T-helper 9 cell (primary cell): ENCODE measurements at places on chromosomes 16 and 17.

GRCh38 chr17:12024327-12024726 lies 3.6 kb downstream of the MAP2K4 start:
- DNase-seq = no peak

DNA sequence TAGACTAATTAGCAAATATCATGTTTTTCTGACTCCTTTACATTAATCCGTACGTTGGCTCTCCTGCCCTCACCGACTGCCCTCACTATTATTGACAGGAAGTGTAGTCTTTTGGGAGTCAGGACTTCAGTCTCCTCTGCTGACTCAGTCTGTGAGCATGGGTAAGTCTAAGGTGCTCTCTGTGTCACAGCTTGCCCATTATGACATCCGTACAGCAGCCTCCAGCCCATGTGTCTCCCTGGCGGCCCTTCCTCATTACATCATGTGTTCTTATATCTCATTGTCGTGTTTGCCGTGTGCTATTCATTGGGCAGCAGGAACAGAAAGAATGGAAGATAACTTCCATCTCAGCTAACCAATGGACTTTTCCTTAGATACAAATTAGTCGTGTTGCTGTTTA lies 77.5 kb downstream of the MRTFB start:
- no peak for DNase-seq

- no peak for DNase-seq
These were observed 6.0 kb downstream of the MPG start for GRCh38 chr16:83781-84615.

DNA sequence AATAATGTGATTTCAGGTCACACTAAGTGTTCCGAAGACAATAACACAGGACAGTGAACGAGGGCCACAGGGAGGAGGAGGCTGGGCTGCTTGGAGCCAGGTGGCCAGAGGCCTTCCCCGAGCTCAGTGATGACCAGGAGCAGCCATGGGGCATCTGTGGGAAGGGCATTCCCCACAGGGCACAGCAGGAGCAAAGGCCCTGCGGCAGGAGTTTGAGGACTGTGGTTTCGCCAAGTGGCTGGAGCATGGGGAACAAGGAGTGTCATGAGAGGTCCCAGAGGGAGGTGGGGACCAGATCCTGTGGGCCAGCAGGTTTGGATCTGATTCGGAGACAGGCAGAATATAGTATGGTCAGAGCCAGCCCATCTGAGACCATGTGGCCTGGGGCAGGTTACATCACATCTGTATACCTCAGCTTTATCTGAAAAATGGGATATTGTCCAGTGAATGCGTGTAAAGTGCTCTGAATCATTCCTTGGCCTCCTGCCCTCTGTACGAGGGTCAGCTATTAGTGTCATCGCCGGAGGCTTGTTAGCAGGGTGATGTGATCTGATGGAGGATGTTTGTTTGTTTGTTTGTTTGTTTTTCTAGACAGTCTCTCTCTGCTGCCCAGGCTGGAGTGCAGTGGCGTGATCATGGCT lies 176.8 kb downstream of the KATNIP start:
- no peak for DNase-seq

DNA sequence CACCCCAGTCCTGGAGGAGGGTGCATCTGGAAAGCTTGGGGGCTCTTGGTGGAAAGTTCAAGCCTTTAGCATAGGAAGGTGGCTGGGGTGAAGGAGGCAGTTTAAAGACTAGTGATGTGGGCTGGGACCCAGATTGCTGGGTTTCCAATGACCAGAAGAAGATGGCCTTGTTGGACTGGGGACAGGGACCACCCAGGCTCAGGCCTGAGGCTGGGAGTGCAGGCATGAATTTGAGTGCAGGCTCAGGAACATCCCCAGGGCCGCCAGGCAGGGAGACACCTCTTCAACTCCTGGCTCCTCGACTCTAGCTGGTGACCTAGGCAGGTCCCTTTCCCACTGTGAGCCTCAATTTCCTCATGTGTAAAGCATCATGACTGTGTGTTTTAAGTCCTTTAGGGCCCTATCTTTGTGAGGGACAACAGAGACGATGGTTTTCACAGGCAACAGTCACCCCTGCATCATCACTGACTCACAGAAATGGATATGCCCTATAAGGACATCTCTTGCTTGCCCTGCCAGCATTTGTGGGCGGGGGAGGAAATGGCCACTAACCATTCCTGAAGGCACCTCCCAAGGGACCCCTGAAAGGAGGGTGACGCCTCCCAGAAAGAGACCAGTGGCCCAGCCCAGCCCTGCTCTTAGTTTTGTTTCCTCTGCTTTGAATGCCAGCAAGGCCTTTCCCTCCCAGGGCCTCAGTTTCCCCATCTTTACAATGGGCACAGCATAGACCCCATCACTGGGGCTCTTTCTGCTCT lies 11.1 kb downstream of the NLRC5 start:
- no peak for DNase-seq

DNA sequence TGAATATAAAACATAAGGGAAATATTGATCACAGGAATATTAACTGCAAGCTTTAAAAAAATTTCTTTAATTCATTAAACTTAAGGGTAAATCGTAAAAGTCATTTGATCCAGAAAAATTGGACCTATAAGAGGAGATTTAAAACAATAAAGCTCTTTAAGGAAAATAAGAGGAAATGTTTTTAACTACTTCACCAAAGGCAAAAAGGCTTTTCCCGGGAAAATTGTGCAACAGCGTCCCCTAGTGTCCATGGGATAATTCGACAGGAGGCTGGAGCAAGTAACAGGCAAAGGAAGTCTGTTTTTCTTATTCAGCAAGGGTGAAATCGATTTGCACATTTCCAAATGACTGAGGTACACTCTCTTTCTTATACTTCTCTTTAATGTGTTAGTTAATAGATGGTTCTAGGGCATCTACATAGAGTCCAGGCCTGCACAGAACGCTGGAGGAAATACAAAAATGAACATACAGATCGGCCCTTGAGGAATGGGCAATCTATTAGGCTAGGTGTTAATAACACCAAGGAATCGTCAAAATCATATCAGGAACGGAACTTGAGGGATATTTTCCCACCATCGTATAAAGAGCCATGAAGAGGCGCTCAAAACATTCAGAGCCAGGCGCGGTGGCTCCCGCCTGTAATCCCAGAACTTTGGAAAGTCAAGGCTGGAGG lies 61.4 kb downstream of the ZNF18 start:
- DNase-seq = no peak

DNA sequence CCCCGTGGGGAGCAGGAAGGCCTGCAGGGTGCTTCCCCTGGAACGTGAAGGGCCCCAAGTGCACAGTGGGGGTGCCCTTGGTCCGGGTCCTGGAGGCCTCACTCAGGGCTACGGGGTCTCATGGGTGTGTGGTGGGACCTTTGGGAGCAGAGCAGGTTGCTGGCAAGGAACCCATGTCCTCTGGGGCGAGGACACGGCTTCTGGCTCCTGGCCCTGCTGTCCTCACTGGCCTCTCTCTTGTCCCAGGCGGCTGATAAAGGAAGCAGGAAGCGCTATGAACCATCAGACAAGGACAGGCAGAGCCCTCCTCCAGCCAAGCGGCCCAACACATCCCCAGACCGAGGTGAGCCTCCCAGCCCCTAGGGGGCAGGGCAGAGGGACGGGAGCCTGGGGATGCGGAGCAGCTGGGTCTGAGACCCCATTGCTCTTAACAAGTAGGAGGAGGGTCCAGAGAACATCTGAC lies 9.8 kb upstream of the IL17C start:
- no peak for DNase-seq

- no peak for DNase-seq
These were observed 86.7 kb downstream of the MRC2 start for GRCh38 chr17:62714016-62714777.

DNA sequence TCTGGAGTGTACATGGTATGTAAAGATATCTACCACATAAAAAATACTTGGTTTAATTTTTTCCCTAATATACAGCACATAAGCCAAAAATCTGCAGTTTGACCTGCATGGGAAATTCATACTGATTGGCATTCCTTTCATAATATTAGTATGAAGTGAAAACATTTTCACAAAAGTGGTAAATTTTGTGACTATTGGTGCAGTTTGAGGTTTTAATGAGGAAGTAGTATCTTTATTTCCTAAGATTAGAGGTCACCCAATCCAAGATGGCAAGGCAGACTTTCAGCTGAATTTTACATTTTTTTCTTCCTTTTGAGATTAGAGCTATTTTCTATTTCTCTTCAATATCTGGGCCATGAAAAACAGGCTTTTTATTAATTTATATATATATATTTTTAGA lies 21.2 kb downstream of the METTL9 start:
- no peak for DNase-seq

DNA sequence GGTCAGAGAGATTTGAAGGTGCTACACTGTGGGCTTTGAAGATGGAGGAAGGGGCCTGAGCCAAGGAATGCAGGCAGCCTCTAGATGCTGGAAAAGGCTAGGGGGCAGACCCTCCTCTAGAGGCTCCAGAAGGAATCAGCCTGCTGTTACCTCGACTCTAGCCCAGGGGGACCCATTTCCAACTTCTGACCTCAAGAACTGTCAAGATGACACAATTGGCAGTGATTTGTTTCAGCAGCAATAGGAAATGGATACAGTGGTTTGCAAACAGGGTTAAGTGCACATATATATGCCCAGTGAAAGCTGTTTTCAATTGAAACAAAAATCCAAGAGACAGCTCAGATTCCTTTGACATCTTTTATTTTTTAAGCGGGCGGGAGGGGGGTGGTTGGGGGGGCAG lies 3.7 kb upstream of the ZDHHC1 start:
- DNase-seq = no peak

DNA sequence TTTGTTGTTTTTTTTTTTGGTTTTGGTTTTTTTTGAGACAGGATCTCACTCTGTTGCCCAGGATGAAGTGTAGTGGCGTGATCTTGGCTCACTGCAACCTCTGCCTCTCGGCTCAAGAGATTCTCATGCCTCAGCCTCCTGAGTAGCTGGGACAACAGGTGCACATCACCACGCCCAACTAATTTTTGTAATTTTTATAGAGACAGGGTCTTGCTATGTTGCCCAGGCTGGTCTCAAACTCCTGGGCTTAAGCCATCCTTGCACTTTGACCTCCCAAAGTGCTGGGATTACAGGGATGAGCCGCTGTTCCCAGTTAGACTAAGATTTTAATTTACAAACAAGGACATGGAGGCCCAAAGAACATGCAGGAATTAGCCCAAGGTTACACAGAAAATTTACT lies 91.8 kb upstream of the NOL11 start:
- DNase-seq = no peak

DNA sequence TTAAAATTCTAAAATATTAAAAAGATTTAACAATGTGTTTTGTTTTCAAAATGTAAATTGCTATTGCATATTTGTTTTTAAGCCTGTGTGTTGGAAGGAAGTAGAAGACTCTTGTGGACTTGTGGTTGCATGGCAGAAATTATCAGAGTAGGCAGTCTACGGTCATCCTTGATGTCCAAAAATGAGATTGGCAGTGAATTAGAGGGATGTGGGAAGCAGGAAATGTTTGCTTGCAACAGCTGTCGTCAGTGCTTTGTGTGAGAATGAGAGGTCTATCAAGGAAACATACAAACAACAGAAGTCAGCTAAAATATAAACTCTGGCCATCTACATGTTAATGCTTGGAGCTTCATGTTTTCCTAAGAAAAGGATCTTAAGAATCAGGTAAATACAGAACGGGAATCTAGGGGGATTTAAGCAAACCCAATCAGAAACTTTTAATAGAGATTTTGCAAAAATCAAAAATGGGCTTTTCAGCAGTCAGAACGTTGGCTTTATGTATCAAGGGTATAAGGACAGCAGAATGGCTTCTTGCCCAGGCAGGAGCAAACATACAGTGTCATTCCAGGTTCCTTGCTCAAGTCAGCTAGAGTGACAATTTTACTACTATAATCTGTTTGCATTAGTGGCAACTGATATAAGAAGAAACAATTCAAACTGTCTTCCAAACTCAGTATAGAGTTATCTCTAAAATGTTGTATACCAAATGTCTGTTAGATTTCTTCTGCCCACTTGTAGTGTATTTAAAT lies 196.7 kb downstream of the CYB561 start:
- no peak for DNase-seq

- DNase-seq = no peak
These were observed 12.4 kb downstream of the MRPL27 start for GRCh38 chr17:50360486-50361115.

DNA sequence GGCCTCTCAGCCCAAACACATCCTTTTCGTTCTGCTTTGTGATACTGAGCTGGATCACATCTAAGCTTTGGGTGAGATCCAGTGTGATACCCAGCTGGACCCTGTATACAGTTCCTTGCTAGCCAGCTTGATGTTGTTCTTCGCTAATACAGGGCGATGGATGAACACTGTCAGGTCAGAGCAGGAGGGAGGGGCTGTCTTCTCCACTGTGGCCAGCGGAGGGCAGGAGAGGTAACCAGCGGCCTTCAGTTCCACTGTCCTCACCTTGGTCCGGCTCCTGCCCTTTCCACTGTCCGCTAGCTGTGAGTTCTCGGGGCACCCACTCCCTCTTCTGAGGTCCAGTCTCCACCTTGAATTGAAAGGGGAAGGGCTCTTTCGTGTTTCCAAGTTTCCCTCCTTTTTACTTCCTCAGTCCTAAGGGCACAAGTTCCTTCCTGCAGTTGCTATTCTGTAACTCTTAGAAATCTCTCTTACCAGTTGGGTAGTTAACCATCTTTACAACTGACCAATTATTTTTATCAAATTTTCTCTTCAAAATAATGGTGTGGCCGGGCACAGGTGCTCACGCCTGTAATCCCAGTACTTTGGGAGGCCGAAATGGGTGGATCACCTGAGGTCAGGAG lies 3.0 kb upstream of the ZNF213 start:
- DNase-seq = no peak

- no peak for DNase-seq
These were observed 185.3 kb upstream of the CACNG3 start for GRCh38 chr16:24070851-24071250.

- no peak for DNase-seq
These were observed 35.8 kb downstream of the CPPED1 start for GRCh38 chr16:12767897-12768296.

- no peak for DNase-seq
These were observed 130.1 kb upstream of the COX10 start for GRCh38 chr17:13939222-13939621.
